K562 (cell line): ENCODE measurements at places on chromosomes 2 and 18. TPM values are rescaled to one million over a fixed set of nuclear protein-coding genes. Genes with fewer than 3 reads are reported as not detected.

DNA sequence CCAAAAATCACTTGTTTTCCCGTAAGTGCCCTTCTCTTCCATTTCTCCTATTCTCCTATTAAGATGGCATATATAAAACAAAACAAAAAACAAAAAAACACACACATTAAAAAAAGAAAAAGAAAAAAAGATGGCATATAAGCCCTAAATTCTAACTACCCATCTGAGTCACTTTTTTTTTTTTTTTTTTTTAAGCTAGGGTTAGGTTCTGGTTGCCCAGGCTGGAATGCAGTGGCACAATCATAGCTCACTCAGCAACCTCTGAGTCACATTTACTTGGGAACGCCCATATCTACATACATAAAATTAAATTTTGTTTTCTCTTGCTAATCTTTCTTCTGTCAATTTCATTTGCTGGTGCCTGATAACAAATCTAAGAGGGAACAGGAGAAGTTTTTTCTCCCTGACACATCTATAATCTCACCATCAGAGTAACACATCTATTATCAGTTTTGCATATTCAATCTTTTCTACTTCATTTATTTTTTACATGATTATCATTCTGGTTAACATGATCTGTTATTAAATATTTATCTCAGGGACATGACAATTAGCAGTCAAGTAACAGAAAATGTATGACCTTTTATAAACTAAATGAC lies 52.1 kb downstream of the EEF1B2 start:
- DNase-seq = no peak
- H3K27ac ChIP-seq = no peak overlapping the region
- no peaks in the 10 kb centered on the region for H3K36me3 ChIP-seq
- no peak overlapping the region for H3K4me3 ChIP-seq

GRCh38 chr2:85728883-85729824 lies 24.6 kb upstream of the ATOH8 start:
- peaks cover 18% of the 10 kb centered on the region for H3K27me3 ChIP-seq
- H3K4me3 ChIP-seq = no peak overlapping the region

DNA sequence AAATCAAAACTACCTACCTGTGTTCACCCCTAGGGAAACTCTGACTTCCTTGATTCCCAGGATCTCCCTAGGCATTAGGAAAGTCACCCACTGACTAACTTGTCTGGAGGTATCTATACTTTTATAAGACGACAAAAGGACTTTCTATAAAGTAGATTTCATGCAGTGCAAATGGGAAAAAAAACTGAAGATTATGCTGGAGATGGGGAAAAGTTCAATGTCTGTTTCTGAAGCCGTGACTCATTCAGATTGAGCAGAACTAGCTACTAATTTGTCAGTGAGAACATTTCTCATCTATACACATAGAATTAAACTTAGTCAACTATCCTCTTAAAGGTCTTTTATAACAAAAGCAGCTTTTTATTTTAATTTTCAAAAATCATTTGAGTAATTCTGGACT lies 6.0 kb downstream of the SEPTIN10 start:
- no peak overlapping the region for H3K4me3 ChIP-seq
- H3K27me3 ChIP-seq = no peaks in the 10 kb centered on the region
- no peaks in the 10 kb centered on the region for H3K36me3 ChIP-seq
- H3K4me1 ChIP-seq = no peaks in the 10 kb centered on the region
- no peak for DNase-seq

- no peaks in the 10 kb centered on the region for H3K36me3 ChIP-seq
- DNase-seq = no peak
Observed at GRCh38 chr2:123770996-123771720, 253.9 kb upstream of the CNTNAP5 start.

DNA sequence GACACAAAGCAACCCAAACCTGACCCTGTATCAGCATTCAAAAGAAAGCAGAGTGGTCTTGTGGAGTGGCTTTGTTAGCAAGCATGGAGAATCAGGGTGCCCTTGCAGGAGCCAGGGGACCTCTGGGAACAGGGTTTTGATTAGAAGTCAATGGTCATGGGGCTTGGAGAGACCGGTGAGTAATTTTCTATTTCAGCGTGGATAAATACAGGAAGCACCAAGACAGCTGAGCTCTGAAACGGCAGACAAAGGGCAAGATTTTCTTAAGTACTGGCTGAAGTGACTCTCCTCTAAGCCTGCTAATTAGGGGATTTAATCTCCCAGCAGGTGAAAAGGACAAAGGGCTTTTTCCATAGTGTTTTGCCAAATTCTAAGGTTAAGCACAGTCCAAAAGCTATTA lies 78.0 kb upstream of the GAREM1 start:
- H3K4me3 ChIP-seq = no peak overlapping the region
- no peak overlapping the region for H3K27ac ChIP-seq
- DNase-seq = no peak
- H3K36me3 ChIP-seq = no peaks in the 10 kb centered on the region

DNA sequence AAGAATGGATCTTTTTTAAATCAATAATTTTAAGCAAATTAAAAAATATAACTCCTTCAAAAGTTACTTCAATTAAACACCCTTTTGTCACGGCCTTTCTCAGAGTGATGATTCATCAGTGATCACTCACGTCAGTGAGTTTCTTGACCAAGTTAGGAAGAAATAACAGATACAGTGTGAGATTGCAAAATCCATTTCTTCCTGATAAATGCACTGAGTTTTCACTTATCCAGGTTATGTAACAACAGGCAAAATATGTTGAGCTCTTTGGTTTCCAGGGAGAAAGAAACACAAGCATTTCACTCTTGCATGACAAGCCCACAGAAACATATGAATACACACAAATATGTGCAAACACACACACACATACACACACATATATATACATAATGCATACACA lies 195.9 kb upstream of the CYRIA start:
- no peaks in the 10 kb centered on the region for H3K36me3 ChIP-seq
- no peaks in the 10 kb centered on the region for H3K27me3 ChIP-seq
- H3K4me1 ChIP-seq = no peaks in the 10 kb centered on the region
- no peak for DNase-seq
- no peak overlapping the region for H3K4me3 ChIP-seq
- H3K27ac ChIP-seq = no peak overlapping the region

GRCh38 chr2:149160701-149161217 lies 122.3 kb downstream of the LYPD6B start:
- no peak overlapping the region for H3K4me3 ChIP-seq
- H3K36me3 ChIP-seq = no peaks in the 10 kb centered on the region
- no peaks in the 10 kb centered on the region for H3K4me1 ChIP-seq
- DNase-seq = no peak

GRCh38 chr2:208134928-208135586 lies 5.4 kb upstream of the CRYGC start:
- no peak overlapping the region for H3K4me3 ChIP-seq
- no peak for DNase-seq
- no peak overlapping the region for H3K27ac ChIP-seq
- no peaks in the 10 kb centered on the region for H3K27me3 ChIP-seq

DNA sequence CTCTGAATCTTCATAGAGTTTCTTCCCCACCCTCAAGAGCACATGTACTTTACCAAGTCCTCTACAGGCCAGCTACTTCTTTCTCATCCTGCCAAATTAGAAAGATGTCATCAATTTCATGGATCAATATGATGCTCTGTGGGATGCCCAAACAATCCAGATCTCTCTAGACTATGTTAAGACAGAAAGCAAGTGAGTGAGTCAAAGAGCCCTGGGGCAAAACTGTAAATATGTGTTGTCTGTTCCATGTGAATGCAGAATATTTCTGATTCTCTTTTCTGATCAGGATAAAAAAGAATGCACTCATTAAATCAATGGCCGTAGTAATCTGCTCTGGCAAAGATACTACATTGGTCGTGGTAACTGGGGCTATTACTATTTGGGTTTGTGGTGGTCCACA lies 53.1 kb upstream of the ROCK2 start:
- no peaks in the 10 kb centered on the region; the same call in 2 of the 3 replicates for H3K27me3 ChIP-seq
- no peak for DNase-seq
- peaks cover 9% of the 10 kb centered on the region for H3K4me1 ChIP-seq
- H3K27ac ChIP-seq = no peak overlapping the region
- no peak overlapping the region for H3K4me3 ChIP-seq
- no peaks in the 10 kb centered on the region for H3K36me3 ChIP-seq

GRCh38 chr18:10543277-10543676 lies 17.4 kb downstream of the NAPG start:
- no peak for DNase-seq
- no peak overlapping the region for H3K27ac ChIP-seq
- peaks cover 95% of the 10 kb centered on the region for H3K36me3 ChIP-seq
- no peaks in the 10 kb centered on the region for H3K27me3 ChIP-seq

DNA sequence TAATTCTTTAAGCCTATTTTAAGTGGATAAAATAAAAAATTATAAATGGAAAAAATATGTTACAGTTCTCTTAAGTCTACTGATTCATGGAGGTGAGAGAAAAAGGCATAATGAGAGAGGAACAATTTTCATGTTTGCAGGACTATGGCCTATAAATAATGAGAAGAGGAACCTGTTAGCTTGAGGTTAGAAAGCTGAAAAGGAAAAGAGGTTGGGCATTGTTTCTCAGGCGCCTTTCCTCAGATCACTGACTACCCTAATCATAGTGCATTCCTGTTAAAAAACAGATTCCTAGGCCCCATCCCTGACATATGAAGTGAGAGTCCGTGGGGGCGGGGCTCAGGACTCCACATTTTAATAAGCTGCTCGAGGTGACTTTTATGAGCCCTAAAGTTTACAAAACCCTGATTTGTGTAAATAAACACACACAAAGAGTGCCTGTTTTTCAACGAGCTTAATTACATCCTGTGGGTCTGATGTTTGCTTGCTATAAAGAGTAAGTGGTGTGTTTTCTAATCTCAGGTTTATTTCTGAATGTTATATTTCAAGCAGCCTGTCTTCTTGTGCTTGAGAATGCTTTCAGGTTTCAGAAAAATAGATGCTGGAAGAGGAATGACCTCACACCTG lies 335.5 kb downstream of the CLIP4 start:
- H3K27ac ChIP-seq = no peak overlapping the region
- no peaks in the 10 kb centered on the region for H3K36me3 ChIP-seq
- no peak overlapping the region for H3K4me3 ChIP-seq
- DNase-seq = no peak
- H3K27me3 ChIP-seq = no peaks in the 10 kb centered on the region; the same call in 2 of the 3 replicates

GRCh38 chr18:73408469-73408868 lies 540.7 kb upstream of the NETO1 start:
- no peaks in the 10 kb centered on the region for H3K27me3 ChIP-seq
- no peaks in the 10 kb centered on the region for H3K36me3 ChIP-seq
- H3K4me1 ChIP-seq = no peaks in the 10 kb centered on the region

GRCh38 chr2:55843096-55843993 lies 80.2 kb downstream of the EFEMP1 start:
- no peak overlapping the region for H3K4me3 ChIP-seq
- no peaks in the 10 kb centered on the region for H3K4me1 ChIP-seq
- H3K36me3 ChIP-seq = no peaks in the 10 kb centered on the region
- H3K27me3 ChIP-seq = no peaks in the 10 kb centered on the region
- no peak for DNase-seq

DNA sequence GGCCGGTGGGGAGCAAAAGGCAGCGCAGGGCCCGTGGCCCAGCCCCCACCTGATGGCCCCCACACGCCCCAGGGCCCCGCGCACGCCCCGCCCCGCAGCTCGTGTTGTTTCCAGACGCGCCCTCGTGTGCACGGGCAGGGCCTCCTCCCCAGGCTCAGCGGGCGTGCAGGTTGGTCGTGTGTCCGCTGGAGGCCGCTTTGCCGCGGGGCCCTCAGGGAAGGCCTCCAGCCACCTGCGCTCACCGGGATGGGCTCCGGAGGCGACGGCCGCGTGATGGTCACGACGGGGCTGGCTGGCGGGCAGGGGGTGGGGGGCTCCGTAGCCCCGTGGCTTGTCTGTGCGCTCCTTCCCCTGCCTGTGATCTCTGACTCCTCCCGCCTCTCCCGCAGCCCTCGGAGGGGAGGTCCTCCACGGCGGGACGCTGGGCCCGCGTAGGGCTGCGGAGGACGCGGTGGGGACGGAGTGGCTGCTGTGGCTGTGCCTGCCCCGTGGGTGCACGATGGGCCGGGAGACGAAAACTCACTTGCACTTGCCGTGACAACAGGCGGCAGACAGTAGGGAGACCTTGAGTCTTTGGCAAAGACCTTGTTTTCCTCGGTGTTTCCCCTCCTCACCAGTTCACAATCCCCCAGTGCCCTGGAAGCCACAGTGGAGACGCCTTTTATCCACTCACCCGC lies 67.1 kb downstream of the RTP5 start:
- no peaks in the 10 kb centered on the region for H3K36me3 ChIP-seq
- DNase-seq = no peak

GRCh38 chr18:42373584-42373983 lies 418.6 kb downstream of the PIK3C3 start:
- no peak overlapping the region for H3K27ac ChIP-seq
- no peak overlapping the region for H3K4me3 ChIP-seq
- H3K36me3 ChIP-seq = no peaks in the 10 kb centered on the region
- DNase-seq = no peak
- no peaks in the 10 kb centered on the region for H3K27me3 ChIP-seq

R3HDM1 gene
- 49.4 and 50.1 TPM in 2 replicates for total RNA-seq

GKN1 gene
- total RNA-seq = not detected in 2 replicates

PARD3B gene
- total RNA-seq = 2.7 and 3.0 TPM in 2 replicates

MREG gene
- 3.5 and 3.8 TPM in 2 replicates for total RNA-seq

TTC21B gene
- 17.2 and 20.8 TPM in 2 replicates for total RNA-seq

ITGA4 gene
- 0.80 and 1.1 TPM in 2 replicates for total RNA-seq

CNGA3 gene
- not detected in 2 replicates for total RNA-seq

PSME4 gene
- total RNA-seq = 67.4 and 74.0 TPM in 2 replicates

KCNG2 gene
- not detected in 2 replicates for total RNA-seq

CYRIA gene
- total RNA-seq = 2.8 and 4.9 TPM in 2 replicates

TMEM178A gene
- total RNA-seq = not detected in 2 replicates

ZSWIM2 gene
- total RNA-seq = not detected in 2 replicates

VWA3B gene
- not detected in 2 replicates for total RNA-seq

COL4A3 gene
- 0.27 TPM in 1 of 2 replicates, not detected in the other for total RNA-seq

SLC25A12 gene
- total RNA-seq = 20.5 and 21.3 TPM in 2 replicates

ADAM17 gene
- total RNA-seq = 27.9 and 30.0 TPM in 2 replicates

CHRNA1 gene
- not detected in 2 replicates for total RNA-seq

RAB6C gene
- not detected in 2 replicates for total RNA-seq

PLCL1 gene
- 8.9 and 9.7 TPM in 2 replicates for total RNA-seq

AQP12B gene
- not detected in 2 replicates for total RNA-seq

DYNAP gene
- total RNA-seq = not detected in 2 replicates
